Inflammatory macrophage treated with lipopolysaccharide for 4 hours (primary cell): ENCODE measurements at places on chromosomes 2 and 18.
A peak's percentile ranks its signal among the peaks of the same experiment; 100 is the strongest.

- DNase-seq = peak; percentile 50
These were observed 12.3 kb downstream of the ARL6IP6 start for GRCh38 chr2:152730591-152731333.

DNA sequence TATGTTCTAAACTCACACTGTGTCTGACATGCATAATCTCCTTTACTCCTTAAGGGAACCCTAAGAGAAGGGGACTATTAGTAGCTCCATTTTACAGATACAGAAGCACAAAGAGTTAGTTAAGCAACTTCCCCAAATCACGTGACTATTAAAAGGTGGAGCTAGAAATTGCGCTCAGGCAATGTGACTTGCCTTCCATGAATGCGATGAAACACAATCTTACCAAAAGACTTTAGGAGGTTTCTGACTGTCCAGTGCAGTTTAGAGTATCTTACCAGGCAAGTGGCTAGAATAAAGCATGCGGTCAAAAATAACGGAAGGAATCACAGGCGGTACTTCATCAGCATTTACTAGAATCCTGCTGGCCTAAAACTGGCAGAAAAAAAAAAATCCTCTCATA, 70.4 kb downstream of the ZNF521 start:
- peak; percentile 15 for DNase-seq

DNA sequence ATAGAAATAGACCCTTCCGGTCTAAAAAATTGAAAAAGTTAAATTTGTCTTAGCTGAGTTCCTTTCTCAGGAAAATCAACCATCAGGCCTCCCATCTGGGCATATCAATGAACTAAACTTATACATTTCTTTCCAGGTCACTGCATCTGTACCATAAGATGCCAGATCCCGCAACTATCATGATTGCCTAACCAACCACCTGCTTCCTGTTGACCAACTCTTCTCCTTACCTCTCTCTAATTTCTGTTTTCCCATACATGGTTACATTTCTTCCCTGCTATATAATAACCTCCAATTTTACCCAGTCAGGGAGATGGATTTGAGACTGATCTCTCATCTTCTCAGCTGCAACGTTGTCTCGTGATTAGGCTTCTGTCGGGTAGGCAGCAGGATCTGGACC, 228.7 kb downstream of the FSIP2 start:
- no peak for DNase-seq

GRCh38 chr18:62838475-62839098, 123.2 kb downstream of the PHLPP1 start:
- DNase-seq = no peak

GRCh38 chr18:3044931-3045698, 32.2 kb upstream of the LPIN2 start:
- DNase-seq = peak; percentile 27

GRCh38 chr2:156229724-156230362, 102.7 kb downstream of the NR4A2 start:
- DNase-seq = no peak
